ENCODE measurements at places on chromosomes 5 and 9. TPM values are rescaled to one million over a fixed set of nuclear protein-coding genes. Genes with fewer than 3 reads are reported as not detected.

- DNase-seq = peak; percentile 38
These were observed 23.5 kb downstream of the ITGA1 start for GRCh38 chr5:52811067-52811749.

DNA sequence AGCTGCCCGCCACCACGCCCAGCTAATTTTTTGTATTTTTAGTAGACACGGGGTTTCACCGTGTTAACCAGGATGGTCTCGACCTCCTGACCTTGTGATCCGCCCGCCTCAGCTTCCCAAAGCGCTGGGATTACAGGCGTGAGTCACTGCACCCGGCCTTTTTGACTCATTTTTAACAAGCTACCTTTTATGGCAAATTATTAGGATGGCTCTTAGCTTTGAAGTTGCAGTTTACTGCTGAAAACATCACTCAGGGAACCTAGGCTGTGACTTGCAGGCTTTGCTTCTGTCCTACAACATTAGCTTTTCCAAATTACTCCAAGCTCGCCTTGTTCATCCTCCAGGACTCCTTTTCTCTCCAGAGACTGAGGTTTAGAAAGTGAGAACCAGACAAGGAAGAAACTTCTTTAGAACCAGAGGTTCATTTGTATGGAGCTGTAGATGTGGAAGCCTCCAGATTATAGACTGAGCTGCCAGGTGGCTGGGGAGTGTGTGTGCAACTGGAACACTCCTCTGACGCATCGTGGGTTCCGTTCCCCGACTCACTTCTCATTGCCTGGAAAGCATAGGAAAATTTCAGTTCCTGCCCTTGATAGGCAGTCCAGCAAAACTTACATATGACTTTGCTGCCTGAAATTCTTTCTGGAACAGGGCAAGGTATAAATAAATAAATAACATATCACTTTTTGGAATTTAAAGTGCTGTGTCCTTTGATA lies 23.8 kb upstream of the SPTAN1 start:
- no peak for DNase-seq

- DNase-seq = no peak
These were observed 33.9 kb downstream of the ZFR start for GRCh38 chr5:32410630-32411029.

- DNase-seq = no peak
These were observed 34.0 kb upstream of the GLRX start for GRCh38 chr5:95856501-95856981.

GRCh38 chr5:91058575-91058974 lies 324.5 kb downstream of the ARRDC3 start:
- DNase-seq = no peak

GRCh38 chr9:83142389-83142788 lies 79.4 kb upstream of the RASEF start:
- no peak for DNase-seq

GRCh38 chr9:91654527-91654926 lies 230.9 kb upstream of the NFIL3 start:
- no peak for DNase-seq

DNA sequence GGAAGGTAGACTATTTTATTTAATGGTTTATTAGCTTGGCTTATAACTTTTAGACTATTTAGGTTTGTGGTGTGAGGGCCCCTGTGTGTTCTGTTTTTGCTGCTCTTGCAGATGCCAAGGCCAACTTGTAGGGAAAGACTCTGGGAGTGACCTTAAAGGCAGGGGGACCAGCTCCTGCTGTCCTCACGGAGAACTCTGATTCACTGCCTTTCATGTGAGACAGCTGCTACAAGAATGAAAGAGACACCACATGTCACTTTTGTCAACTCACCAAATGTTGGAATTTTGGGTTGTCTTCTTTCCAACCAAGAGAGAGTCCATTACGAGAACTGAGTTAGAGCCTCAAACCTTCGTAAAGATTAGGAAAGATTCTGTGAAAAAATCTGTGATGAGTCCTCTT lies 258.3 kb upstream of the ADAMTSL1 start:
- DNase-seq = no peak

- no peak for DNase-seq
These were observed 2.7 kb downstream of the NDST1 start for GRCh38 chr5:150510460-150511263.

DNA sequence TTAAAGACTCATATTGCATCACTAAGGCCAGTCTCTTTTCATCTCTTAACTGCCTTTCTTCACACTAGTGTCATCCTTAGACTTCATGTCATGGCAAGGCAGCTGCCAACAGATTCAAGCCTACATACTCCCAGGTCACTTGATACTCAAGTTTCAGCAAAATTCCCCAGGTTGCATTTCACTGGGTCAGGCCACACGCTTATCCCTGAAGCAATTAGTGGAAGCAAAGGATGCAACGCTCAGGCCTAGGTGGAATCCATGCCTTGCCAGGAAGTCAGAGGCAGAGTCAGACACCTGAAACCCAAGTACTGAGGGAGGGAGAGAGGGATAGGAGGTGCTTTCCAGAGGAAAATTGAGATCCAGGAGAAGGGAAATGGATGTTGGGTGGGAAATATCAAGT lies 28.9 kb downstream of the YIPF5 start:
- no peak for DNase-seq

GRCh38 chr5:121667292-121667691 lies 184.4 kb upstream of the FTMT start:
- DNase-seq = no peak

DNA sequence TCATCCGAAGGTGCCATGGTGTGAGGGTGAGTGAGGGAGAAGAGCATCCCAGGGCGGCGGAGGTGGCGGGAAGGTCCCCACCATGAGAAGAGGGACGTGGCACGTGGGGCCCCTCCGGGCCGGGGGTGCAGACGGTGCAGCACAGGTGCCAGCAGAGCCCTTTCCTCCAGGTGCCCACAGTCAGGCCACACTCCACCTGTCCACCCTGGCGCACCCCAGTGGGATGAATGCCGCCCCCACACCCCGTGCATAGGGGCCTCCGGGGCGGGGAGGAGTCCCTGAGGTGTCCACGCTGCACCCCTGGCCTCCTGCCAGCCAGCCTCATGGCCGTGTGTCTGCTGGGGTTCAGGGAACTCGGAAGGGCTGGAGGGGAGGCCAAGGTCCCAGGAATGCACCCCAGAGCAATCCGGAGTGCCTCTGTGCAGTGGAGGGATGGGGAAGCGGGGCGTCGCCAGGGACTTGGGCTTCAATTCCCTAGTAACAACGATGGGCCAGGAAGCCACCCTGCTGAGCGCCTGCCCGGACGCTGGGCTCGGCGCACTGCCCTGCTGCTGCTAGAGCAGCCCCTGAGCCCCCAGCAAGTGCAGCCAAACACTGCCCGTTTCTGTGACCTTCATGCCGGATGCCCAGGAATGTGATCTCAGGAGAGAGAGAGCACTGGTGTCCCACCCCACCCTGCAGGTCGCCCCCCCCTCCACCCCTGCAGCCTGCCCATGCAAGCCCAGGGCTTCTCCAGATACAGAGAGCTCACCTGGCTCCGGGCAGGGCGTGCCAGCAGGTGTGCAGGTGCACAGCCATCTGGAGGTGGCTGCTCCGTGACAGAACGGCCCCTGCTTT lies 8.8 kb upstream of the NACC2 start:
- DNase-seq = no peak

DNA sequence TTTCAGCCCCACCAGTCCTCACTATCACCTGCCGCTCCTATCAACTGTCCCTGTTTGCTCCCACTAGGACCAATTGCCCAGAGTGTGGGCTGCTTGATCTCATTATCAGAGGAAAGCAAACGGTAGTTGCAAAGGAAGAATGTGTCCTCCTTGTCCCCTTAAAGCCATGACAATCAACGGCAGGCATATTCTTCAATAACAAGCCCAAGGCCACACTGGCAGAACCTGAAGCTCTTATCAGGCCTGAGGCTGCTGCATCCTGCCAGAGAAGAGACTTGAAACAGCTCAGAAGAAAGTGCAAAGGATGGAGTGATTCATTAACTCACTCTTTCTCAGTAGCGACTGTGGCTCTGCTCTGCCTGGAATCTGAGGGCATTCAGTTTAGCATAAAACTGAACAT lies 39.2 kb upstream of the MAN2A1 start:
- no peak for DNase-seq

GRCh38 chr9:82275258-82275927 lies 286.8 kb downstream of the SPATA31D1 start:
- no peak for DNase-seq

DNA sequence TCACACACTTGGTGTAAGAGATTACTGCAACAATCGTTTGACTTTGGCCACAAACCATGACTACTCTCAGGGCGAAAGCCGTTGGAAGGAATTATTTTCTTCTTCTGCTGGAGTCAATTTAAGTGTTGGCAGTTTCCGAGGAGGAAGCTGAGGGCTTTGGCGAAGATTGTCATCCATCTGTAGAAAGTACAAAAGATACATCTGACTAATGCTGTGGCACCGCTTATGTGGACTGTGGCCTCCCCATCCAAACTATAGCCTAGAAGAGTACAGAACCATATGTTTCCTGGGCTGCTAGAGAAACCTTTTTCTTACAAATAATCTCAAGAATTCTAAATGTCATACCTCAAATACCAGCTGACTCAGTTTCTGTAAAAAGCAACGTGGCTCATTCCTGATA lies 7.4 kb downstream of the MTX3 start:
- no peak for DNase-seq

DNA sequence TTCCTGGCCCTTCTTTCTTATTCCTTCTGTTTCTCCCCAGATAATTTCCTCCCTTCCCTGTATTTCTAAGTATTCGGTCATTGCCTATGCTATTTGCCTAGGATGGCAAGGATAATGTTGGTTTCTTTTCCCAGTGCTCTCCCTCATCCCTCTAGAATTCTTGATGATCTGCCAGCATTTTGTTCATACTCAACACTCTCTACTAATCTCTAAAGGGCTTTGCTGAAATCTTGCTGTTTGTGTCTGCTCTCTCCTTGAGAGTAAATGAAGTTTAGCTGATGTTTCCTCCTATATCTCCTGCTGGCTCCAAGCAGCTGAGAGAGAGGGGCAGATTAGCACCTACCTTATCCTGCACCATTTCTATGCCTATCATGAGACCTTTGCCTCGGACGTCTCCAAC lies 38.1 kb downstream of the AGXT2 start:
- no peak for DNase-seq

DNA sequence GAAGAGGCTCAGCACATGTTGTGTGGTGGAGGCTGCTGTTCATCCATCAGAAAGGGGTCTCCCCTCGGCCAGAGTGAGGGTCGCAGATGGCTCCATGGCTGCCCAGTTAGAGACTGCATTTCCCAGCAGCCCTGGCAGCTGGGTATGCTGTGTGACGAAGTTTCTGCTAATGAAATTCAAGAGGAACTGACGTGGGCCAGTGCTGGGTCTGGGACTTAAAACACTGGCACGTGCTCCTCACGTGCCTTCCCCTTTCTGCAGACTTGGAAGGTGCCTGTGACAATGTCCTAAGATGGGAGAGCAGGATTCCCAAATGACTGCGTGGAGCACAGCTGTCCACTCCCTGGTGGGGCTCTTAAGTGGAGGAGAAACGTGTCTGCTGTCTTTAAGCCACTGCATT lies 114.5 kb upstream of the RAPGEF1 start:
- no peak for DNase-seq

DNA sequence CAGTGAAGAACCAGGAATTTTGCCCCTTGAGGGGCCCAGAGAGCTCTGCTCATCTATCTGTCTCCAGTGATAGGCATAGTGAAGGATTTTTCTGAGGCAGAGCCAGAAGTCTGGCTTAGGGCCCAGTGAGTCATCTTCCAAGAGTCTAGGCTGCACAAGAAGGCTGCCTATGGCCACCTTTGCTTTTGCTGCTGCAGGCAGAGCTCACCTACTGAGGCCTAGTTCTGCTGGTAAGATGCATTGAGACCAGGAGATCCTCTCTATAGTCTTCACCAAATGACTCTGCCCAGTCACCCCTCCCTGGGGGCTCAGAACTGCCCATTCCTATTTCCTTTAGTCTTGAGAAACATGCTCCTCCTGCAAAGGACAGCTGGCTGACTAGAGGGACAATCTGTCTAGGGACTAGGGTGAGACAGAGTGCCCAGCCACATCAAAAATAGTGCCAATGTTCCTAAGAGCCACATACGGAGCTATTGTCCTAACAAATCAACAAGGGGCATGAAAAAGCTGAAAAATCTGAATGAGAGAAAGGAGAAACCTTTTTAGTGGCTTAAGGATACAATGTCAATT lies 40.3 kb upstream of the CDKN2AIPNL start:
- peak; percentile 62 for DNase-seq

- peak; percentile 71 for DNase-seq
These were observed 18.5 kb upstream of the RALGDS start for GRCh38 chr9:133139246-133140173.

- no peak for DNase-seq
These were observed 163.6 kb downstream of the LRRC70 start for GRCh38 chr5:62742207-62742606.

GRCh38 chr9:115015018-115015635 lies 84.7 kb upstream of the TNFSF8 start:
- no peak for DNase-seq

- DNase-seq = peak; percentile 86
These were observed 7.8 kb downstream of the AGPAT2 start for GRCh38 chr9:136679431-136679941.

DNA sequence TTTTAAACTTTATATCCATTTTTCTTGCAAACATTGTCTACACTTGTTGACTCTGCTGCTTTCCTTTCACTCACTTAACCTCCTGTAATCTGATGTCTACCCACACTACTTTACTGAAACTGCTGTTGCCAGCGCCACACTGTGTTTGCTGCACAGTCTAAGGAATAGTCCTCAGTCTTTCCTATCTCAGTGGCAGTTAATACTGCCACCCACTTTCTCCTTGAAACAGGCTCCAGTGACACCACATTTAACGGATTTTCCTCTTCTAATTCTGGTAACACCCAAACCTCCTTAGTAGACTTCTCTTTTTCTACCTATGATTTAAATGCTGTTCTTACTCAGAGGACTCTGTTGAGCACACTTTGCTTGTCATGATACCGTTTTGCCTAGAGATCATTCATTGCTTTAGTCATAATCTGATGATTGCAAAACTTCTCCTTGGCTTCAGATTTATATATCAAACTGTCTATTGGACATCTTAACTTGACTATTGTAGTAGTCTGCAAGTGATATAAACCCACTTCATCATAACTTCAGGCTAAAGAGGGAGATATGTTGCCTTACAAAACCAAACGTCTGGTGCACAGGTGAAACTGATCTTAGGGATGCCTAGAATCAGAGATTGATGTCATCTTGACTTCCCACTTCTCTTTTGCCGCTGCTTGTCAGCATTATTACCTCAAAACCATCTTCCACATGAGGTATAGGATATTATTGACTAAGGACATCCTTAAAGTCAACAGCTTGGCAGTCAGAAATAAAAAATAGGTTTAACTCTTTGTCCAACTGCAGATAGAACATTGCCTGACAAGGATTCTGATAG lies 94.1 kb downstream of the CDC42SE2 start:
- no peak for DNase-seq

- DNase-seq = no peak
These were observed 100.4 kb upstream of the SEMA6A start for GRCh38 chr5:116674881-116675625.

Gene SLC36A2
- total RNA-seq = not detected

Gene IL17B
- total RNA-seq = 2.8 TPM

Gene SLC22A5
- total RNA-seq = 14.4 TPM

Gene GRM6
- total RNA-seq = not detected

Gene TMEM252
- total RNA-seq = not detected

Gene PRSS3
- not detected for total RNA-seq

Gene GDNF
- not detected for total RNA-seq

Gene SH3TC2
- 2.9 TPM for total RNA-seq

Gene PAEP
- not detected for total RNA-seq

Gene SPATA31E1
- total RNA-seq = not detected

Gene SPINK13
- not detected for total RNA-seq

Gene KIF3A
- total RNA-seq = 10.1 TPM
